ENCODE measurements at places on chromosomes 13 and 19.
A peak's percentile ranks its signal among the peaks of the same experiment; 100 is the strongest.

GRCh38 chr19:46753420-46754155, 7.3 kb upstream of the STRN4 start:
- DNase-seq: peak; percentile 26

DNA sequence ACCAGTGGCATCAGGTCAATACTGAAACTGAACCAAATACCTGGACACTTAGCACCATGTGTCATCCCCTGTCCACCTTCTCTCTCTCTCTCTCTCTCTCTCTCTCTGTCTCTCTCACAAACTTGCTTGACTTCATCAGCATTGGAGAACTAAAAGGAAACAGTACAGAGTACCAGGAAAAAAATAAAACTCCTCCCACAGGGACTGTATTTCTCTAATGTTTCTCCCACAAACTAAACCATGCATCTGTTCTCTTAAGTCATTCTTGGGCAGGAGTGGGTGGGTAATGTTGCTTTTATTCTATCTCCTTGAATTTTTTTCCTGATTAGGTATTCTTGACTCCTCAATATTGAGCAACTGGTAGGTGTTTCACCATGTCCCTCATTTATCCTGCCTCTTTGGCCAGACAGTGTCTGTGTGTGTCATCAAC, 112.9 kb upstream of the CACNA1A start:
- DNase-seq: no peak

- DNase-seq: no peak
Measured at GRCh38 chr13:100108913-100109507, 20.1 kb downstream of the PCCA start.

DNA sequence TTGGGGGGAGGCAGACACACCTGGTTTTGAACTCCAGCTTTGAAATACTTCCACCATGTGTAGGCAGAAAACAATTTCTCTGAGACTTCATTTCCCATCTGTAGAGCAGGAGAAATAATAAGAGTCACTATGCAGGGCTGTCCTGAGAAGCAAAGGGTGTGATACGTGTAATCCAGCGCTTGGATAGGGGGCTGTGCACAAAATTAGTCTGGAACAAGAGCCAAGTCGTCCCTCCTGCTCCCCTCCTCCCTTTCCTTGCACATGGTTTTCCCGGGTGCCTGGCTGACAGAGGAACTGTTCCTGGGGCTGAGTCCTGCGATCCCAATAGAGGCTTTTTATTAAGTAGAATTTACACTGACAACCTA, 29.6 kb upstream of the UBE2L5 start:
- DNase-seq: no peak

DNA sequence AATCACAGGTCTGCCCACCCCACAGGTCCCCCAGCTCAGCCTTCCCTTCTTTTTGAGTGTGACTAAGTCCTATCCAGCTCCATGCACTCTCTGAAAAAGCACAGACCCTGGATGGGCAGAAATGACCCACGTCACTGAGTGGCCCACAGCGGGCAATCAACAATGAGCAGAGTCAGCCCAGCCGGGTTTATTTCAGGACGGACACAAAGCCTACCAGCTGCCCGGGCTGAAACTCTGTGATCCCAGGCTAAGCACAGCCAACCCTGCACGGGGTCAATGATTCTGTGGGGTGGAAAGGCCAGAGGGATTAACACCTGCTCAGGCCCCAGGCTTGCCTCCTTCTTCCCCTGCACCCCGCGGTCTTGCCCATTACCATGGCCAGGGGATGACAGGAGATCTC, 8.4 kb downstream of the NAPA start:
- DNase-seq: no peak

DNA sequence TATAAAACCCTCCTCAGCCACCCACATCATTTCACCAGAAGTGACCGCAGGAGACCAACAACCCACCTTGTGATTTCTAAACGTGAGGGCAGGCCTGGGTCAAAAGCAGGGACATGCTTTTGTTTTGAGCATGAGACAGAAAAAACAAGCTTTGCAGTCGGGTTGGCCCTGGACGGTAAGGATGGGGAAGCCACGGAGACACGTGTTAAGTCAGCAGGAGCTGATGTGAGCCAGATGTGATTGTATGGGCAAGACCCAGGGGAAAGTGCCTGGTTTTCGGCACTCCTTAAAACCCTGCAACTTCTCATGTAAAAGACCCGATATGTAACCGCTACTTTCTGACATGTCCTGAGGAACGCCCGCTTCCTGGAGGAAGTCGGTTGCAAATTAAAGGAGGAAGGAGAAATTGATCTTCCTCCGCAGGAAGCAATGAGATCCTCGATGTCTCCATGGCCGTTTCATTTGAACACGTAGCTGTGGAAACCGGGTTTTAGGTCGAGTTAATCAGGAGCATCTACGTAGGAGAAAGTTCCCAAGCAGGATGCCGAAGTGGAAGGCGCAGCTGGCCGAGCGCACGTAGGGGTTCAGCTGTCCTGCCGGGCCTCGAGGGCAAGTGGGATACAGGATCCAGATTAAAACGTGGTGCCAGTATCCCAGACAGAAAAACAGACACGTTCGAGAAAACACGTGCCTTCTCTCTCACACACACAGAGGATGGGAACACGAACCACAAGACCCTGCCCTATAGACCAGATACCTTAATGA, 40.5 kb upstream of the POMP start:
- DNase-seq: no peak

- no peak for DNase-seq
Measured at GRCh38 chr19:38831142-38831605, 420 bp downstream of the ECH1 start.

GRCh38 chr13:19634256-19634740, 839 bp downstream of the MPHOSPH8 start:
- DNase-seq: no peak

GRCh38 chr13:93945621-93946020, 533.9 kb downstream of the DCT start:
- DNase-seq: no peak

DNA sequence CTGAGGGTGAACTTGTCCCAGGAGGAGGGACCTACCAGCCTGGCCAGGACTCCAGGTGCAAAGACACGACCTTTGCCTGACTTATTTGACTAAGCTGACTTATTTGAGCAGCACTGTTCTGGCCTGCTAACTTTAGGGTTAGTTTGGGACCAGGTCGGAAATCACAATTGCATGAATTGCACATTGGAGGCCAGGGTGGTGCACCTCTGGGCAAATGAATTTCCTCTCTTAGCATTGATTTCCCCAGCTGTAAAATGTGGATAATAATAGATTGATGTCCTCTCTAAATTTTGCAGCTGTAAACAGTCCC, 1.4 kb upstream of the BST2 start:
- no peak for DNase-seq

DNA sequence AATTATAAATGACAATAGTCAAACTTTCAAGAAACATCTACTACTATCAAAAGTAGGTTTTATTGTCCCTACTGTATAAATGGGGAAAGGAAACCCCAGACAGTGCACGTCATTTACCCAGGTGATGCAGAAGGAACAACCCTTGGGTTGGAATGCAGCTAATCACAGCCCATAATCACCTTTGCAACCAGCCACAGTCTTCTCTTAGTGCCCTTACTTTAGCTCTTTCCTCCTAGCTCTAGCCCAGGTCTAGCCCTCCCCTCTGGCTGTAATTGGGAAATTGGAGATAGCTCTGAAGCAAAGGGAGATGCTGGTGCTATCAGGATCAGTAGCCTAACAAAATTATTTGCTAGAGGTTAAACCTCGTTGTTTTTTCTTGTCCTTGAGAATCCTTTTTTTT, 25.5 kb upstream of the TSC22D1 start:
- no peak for DNase-seq

GRCh38 chr13:77339408-77339807, 12.5 kb upstream of the MYCBP2 start:
- DNase-seq: no peak

GRCh38 chr13:67090856-67091255, 139.3 kb downstream of the PCDH9 start:
- DNase-seq: no peak

DNA sequence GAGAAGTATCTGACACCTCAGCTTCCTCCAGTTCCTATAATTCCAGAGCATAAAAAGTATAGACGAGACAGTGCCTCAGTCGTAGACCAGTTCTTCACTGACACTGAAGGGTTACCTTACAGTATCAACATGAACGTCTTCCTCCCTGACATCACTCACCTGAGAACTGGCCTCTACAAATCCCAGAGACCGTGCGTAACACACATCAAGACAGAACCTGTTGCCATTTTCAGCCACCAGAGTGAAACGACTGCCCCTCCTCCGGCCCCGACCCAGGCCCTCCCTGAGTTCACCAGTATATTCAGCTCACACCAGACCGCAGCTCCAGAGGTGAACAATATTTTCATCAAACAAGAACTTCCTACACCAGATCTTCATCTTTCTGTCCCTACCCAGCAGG, 3.1 kb downstream of the KLF5 start:
- DNase-seq: no peak

DNA sequence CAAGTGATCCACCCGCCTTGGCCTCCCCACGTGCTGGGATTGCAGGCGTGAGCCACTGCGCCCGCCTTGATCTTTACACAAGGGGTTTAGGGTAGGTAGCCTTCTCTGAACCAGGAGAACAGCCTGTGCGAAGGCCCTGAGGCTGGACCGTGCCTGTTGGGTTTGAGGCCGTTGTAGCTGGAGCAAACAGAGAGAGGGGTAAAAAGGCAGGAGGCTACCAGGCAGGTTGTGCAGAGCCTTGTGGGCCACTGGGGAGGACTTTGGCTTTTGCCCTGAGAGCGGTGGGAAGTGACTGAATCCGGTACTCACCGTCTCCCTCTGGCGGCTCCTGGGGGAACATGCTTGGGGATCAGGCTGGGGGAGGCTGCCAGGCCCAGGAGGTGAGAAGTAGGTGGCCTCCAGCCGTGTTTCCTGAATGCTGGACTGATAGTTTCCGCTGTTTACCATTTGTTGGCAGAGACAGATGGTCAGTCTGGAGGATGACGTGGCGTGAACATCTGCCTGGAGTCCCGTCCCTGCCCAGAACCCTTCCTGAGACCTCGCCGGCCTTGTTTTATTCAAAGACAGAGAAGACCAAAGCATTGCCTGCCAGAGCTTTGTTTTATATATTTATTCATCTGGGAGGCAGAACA, 24.6 kb downstream of the SPC24 start:
- DNase-seq: peak; percentile 13

GRCh38 chr19:39746836-39747529, 9.2 kb upstream of the CLC start:
- no peak for DNase-seq

DNA sequence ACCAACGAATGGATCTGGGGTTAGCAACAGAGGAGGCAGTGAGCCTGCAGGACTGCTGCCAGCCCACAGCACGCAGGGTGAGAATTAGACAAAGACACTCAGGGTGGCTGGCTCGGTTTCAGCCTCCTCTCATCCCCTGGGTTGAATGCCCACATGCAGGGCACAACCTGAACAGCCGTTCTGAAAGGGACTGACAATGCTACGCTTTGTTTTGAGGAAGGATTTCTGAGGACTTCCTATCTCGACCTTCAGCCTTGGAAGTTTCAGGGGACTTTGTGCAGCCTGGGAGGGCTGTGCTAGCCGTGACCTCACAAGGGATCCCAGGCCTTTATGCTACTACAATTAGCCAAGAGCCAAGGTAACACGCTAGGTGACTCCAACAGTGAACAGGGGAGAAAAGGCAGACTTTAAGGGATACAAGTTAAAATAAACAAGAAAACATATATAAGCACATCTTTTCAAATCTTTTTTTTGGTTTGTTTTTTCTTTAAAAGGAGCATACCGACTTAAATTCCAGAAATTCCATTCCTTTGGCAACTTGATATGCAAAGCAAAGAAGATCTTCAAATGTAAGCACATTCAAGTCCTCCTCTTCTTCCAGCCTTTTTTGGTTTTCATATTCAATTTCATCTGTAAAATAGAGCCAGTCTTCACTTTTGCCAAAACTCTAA, 34.5 kb upstream of the URAD start:
- DNase-seq: no peak

DNA sequence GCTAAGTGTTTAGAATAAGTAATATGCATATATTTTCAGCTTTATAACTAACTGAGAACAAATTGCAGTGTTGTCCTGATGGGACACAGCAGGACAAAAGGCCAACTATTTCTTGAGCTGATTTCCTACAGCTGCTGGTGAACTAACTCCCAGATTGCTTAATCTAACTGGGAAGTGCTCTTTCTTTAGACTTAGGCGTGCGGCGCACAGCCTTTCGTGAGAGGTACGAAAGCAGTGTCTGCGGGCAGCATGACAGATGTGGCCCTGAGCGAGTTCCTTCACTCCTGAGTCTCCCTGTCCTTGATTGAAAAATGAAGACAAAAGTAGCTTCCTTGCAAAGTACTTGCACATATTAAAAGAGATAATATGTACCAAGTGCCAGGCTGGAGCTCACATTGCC, 47.3 kb upstream of the NPAS1 start:
- no peak for DNase-seq

DNA sequence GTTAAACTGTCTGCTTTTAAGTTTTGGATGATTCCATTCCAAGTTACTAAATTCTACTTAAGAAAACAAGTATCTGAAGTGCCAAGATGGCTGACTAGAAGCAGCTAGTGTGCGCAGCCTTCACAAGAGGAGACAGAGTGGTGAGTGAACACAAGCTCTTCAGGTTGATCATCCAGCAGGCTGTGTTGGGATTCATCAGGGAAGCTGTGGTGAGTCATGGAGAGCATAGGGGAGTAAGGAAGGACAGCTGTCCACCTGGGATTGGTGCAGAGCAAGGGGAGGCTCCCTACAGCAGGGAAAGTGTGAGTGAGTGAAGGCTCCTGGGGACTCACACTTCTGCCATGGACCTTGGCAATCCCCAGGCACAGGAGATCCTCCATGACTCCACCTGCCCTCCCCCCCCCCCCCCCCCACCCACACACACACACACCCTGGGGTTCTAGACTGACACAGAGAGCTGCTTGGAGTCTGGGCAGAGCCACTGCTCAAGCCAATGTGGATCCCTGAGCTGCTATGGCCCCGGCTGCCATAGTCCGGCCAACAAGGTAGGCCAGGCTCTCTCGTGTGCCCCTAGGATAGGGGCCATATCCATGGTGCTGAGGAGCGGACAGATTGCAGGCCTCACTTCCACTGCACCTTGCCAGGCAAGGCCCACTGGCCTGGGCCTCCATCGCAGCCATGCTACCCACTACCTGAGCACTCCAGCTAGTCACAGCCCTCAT, 23.5 kb downstream of the SLC25A15 start:
- no peak for DNase-seq

DNA sequence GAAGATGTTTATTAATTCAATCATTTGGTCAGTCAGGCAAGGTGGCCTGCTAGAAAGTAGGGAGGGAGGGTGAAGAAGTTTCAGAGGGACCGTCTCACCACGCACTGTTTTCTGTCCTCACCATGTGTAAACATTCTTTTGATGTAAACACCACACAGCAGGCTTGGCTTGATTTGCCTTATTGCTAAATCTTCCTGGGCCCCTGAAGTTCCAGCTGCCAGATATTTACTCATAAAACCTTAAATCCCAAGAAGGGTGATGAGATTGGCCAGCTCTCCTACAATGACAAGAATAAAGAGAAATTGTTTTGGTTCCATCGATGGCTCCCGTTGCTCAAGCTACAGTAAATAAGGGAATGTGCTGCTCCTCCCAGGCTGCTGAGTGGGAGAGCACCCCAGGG, 198.2 kb upstream of the TMTC4 start:
- DNase-seq: no peak

All from stimulated activated CD8-positive, alpha-beta memory T cell treated with anti-CD3 and anti-CD28 coated beads, Interleukin-15, amount 100 ng/mL, for 4 hours (primary cell).